Adipose tissue (tissue), 3 donors: ENCODE measurements at places on chromosomes 2 and 18. TPM values are rescaled to one million over a fixed set of nuclear protein-coding genes. Genes with fewer than 3 reads are reported as not detected.

DSG4 gene
- polyA plus RNA-seq = 0.01 TPM

C2orf81 gene
- 0.43 TPM for polyA plus RNA-seq

TUBB8B gene
- polyA plus RNA-seq = 0.26 TPM

DNAH7 gene
- 2.3 TPM for polyA plus RNA-seq

CRYBA2 gene
- polyA plus RNA-seq = 12.9 TPM
